ENCODE measurements at places on chromosomes 5 and 9. TPM values are rescaled to one million over a fixed set of nuclear protein-coding genes. Genes with fewer than 3 reads are reported as not detected.

- DNase-seq = no peak
- H3K4me3 ChIP-seq = no peak overlapping the region
- H3K27me3 ChIP-seq = peaks cover 46% of the 10 kb centered on the region
Observed at GRCh38 chr9:133779081-133779480, 40.9 kb upstream of the SARDH start.

GRCh38 chr9:35611230-35611797 lies 6.3 kb downstream of the TESK1 start:
- H3K27ac ChIP-seq = no peak overlapping the region
- peaks cover 10% of the 10 kb centered on the region for H3K27me3 ChIP-seq
- H3K4me3 ChIP-seq = no peak overlapping the region
- peaks cover 11% of the 10 kb centered on the region for H3K36me3 ChIP-seq

- no peaks in the 10 kb centered on the region for H3K27me3 ChIP-seq
- no peaks in the 10 kb centered on the region for H3K4me1 ChIP-seq
- no peak overlapping the region for H3K27ac ChIP-seq
Observed at GRCh38 chr9:69143291-69143690, 30.8 kb upstream of the TJP2 start.

GRCh38 chr9:94644543-94644942 lies 5.2 kb upstream of the FBP1 start:
- H3K36me3 ChIP-seq = no peaks in the 10 kb centered on the region
- H3K4me1 ChIP-seq = peaks cover 6% of the 10 kb centered on the region
- no peak overlapping the region for H3K4me3 ChIP-seq
- no peak for DNase-seq

GRCh38 chr5:135012033-135012588 lies 21.9 kb downstream of the PITX1 start:
- no peaks in the 10 kb centered on the region for H3K36me3 ChIP-seq
- peaks cover 5% of the 10 kb centered on the region for H3K4me1 ChIP-seq
- no peak overlapping the region for H3K27ac ChIP-seq

The TPPP gene
- total RNA-seq = 0.07 TPM

The KIF12 gene
- not detected for total RNA-seq

The IL4 gene
- not detected for total RNA-seq

Data from K562 (cell line).